Left hindlimb (tissue), 1 donor: ENCODE measurements at places on chromosomes 1 and 21.
A peak's percentile ranks its signal among the peaks of the same experiment; 100 is the strongest.

DNA sequence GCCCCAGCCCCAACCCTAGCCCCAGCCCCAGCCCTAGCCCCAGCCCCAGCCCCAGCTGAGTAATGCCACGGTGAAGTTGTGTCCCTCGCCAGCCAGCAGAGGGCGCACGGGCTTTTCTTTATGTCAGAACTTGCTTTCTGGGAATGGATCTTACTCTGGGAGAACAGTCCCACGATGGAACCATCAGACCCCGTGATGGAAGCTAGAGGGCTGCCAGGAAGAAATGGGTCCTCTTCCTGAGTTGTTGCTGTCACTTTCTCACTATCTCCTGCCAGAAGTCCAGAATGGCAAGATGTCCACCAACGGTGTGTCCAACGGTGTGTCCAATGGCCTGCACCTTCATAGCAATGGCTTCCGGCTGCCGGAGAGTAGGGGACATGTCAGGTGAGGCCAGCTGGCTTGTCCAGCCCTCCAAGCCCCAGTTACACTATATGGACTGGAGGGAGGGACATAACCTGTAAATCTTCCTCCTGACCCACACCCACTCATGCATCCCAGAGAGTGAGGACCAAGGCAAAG, 25.1 kb upstream of the TMEM222 start:
- DNase-seq, result peak; percentile 72

GRCh38 chr1:232036181-232036933, 409.8 kb downstream of the DISC1 start:
- no peak for DNase-seq

- no peak for DNase-seq
Observed at GRCh38 chr1:861714-862113, 62.0 kb upstream of the SAMD11 start.

DNA sequence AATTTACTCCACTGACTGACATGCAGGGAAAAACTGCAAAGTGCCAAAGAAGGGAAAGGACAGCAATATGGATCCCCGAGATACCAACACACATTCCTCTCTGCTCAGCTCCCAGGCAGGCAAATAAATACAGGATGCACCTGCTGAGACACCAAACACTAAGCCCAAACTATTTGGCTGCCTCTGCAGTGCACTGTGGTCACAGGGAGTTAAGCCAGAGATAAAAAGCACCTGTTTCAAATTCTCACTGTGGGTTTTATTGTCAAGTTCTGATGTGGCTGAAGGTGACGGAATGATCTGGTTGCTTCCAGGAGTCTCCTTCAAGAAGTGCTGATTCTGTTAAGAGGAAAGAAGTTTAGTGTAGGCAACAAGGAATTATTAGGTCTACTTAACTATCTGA, 17.7 kb downstream of the TEX38 start:
- DNase-seq, result no peak

DNA sequence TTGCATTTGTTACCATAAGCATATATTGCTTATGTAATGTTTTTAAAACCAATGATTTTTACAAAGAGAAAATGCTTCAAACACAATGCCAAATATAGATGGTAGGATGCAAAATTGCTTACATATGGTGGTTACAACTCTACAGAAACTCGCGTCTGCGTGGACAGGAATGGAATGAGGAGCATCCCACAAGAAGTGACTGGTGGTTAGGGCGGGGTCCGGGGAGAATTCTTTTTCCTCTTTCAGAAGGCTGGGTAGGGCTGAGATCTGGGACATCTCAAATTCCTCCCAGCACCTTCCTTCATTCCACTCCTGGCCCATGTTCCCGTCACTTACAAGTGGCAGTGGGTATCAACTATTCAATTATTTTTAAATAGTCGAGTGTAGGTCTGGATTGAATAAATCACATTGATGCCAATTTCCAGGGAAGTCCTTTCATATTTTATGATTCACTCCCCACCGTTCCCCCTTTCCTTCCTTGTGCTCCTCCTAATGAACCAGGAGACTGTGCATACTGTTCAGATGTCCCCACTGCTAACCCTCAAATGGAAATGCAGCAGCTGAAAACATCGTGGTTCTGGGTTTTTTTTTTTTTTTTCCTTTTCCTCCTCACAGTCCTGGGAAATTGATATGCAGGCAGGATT, 174.5 kb upstream of the POU3F1 start:
- peak; percentile 71 for DNase-seq
